ENCODE measurements at places on chromosomes 7 and 10.

DNA sequence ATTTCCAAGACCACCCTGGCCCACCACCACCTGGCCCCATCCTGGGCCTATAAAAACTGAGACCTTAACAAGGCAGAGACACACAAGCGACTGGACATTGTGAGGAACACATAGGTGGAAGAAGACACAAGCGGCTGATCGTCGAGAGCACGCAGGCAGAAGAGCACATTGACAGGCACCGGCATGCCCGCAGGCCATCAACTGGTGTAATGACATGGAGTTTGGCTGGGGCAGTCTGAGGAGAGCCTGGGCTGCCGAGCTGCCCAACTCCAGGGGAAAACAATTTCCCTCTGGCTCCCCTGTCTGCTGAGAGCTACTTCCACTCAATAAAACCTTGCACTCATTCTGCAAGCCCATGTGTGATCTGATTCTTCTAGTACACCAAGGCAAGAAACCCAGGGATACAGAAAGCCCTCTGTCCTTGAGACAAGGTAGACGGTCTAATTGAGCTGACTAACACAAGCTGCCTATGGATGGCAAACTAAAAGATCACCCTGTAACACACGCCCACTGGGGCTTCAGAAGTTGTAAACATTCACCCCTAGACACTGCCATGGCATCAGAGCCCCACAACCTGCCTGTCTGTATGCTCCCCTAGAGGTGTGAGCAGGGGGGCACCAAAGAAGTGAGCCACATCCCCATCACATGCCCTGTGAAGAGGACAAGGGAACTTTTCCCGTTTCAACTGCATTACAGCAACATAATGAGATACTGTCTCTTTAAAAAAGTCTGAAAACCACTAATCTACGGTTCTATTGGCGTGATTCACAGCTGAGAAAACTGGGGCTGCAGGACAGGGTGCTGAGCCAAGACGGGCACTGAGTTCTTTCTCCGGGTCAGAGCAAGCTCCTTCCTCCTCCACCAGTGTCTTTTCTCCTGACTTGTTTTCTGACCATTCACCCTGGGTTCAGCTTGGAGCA, 18.5 kb upstream of the TNS3 start:
- DNase-seq = no peak

DNA sequence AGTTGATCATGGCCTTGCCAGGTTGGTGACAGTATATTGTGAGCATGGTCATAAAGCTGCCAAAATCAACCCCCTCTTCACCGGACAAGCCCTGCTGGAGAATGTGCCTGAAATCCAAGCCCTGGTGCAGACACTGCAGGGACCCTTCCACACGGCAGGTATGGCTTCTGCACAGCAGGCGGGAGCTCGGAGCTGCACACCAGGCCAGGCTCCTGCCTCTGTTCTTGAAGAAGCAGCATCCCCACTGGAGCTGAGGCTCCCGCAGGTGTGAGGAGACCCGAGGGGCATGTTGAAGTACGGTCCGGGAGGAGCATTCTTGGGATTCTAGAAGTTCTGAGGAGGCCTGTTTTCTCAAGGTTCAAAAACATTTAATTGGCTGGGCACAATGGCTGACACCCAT, 12.7 kb downstream of the DHTKD1 start:
- DNase-seq = no peak

- no peak for DNase-seq
These were observed 20.4 kb upstream of the FAM20C start for GRCh38 chr7:171912-172515.

- no peak for DNase-seq
These were observed 53.9 kb upstream of the ARID5B start for GRCh38 chr10:61847640-61848039.

GRCh38 chr7:72020311-72020710, 391.8 kb downstream of the CALN1 start:
- no peak for DNase-seq

DNA sequence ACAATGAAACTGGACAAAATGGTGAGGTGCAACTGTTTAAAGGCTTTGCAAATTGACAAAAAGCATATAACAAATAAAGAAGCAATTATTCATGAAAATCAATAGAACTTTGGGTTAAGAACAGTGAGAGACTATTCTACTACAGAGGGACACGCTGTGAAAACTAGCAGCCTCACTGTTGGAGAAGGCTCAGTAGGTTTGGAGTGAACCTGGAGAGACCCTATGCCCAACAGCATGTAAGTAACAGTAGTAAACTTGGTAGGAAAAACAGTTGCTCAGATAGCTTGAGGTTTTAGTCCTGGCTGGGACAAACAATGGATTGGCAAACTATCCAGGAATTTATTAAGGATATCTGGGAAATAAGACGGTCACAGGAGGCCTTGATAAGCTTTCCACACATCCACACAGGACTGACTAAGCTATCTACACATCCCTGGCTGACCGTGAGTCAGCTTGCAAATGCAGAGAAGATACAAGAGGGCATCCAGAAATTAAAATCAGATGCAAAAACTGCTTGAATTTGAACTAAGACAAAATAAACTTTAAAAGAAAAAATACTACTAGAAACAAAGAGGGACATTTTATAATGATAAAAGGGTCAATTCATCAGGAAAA, 15.9 kb downstream of the FAM149B1 start:
- DNase-seq = no peak

- no peak for DNase-seq
These were observed 136.5 kb downstream of the ADARB2 start for GRCh38 chr10:1600861-1601260.

GRCh38 chr7:132078891-132079735, 497.2 kb downstream of the PLXNA4 start:
- no peak for DNase-seq

GRCh38 chr10:69839696-69840345, 38.1 kb downstream of the COL13A1 start:
- no peak for DNase-seq

DNA sequence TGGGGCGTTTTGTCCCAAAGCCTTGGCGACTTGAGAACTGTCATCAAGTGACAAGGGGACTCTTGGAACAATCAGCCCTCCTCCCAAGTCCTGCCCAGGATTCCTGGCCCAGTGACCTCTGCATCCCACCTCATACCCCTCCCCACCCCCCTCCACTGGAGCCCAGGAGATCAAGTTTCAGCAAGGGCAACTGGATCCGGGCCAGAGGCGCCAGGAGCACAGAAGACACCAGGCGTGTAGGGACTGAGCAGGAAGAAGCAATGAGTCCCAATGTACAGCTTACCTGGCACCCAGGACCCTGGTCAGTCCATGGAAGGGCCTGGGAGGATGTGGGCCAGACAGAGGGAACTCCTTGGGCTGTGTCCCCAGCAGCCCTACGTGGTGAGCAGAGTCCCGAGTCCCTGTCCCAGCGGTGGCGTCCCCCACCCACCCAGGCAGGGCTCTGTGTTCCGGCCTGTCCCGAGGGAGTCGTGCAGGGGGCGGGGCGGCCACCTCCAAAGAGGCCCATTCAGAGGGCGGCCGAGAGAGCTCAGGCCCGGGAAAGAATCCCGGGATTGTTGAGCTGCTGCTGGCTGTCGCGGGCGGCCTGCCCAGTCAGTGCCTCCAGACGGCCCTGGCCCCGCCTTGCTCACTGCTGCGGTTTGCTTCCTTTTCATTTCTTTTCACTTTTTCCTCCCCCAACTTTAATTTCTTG, 254.1 kb downstream of the TNS3 start:
- no peak for DNase-seq

DNA sequence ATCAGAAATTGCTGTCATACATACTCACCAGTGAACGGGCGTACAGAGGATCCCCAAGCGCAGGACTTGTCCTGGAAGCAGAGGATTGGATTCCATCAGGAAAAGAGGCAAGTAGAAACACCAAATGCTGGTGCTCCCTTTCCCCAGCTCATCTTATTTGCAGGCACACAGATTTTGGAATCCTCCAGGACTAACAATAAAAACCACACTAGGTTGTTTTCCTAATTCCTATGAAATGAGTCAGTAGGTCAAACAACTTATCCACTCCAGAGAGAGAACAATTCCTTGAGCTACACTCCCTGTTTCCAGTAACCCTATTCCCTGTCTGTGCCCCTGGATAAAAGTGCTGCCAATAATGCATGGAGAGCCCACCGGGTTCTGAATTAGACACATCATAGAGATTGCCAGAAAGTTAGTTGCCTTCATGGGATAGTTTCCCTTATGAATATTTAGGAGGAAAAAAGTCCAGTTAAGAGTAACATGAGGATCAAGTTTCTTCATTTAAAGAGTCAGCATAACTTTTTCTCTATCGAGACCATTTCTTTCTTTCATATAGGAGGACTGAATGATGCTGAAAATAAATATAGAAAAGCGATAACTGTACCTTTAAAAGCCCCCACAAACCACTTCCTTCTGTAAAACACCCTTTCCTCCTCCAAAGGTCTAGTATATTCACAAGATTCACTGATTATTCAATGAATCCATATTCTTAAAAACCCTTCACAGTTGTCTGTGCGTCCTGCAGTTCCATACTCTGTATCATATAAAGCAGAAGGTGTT, 178.3 kb upstream of the KLF14 start:
- DNase-seq = peak; percentile 17

- DNase-seq = no peak
These were observed 341.5 kb downstream of the PHTF2 start for GRCh38 chr7:78140109-78140508.

DNA sequence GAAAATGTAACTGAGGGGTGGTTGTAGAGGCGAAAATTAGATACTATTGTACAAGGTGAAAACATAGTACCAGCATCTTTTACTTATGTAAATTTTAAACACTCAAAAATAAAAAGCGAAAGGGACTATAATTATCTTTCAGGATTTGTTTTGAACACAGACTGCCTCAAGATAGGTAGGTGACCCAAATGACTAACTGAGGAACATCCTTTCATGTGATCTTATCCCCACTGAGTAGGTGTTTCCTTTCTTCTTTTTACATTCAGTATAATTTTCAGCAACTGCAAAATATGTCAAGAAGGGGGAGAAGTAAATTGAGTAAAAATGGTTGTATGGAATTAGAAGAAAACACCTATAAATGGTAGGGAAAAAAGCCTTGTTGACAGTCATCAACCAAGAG, 236.7 kb downstream of the PHF14 start:
- DNase-seq = no peak

- DNase-seq = no peak
These were observed 11.6 kb downstream of the CRPPA start for GRCh38 chr7:16409777-16410176.

All from stimulated activated CD4-positive, alpha-beta T cell treated with anti-CD3 and anti-CD28 coated beads, Interleukin-2, amount 100 ng/mL, for 24 hours (primary cell).